Stimulated activated CD4-positive, alpha-beta T cell treated with anti-CD3 and anti-CD28 coated beads, Interleukin-12 subunit alpha, Interleukin-12 subunit beta, amount 100 ng/mL, for 4 hours (primary cell): ENCODE measurements at places on chromosomes 4 and X.

GRCh38 chr4:125780164-125780563 is 465.4 kb downstream of the FAT4 start:
- no peak for DNase-seq

DNA sequence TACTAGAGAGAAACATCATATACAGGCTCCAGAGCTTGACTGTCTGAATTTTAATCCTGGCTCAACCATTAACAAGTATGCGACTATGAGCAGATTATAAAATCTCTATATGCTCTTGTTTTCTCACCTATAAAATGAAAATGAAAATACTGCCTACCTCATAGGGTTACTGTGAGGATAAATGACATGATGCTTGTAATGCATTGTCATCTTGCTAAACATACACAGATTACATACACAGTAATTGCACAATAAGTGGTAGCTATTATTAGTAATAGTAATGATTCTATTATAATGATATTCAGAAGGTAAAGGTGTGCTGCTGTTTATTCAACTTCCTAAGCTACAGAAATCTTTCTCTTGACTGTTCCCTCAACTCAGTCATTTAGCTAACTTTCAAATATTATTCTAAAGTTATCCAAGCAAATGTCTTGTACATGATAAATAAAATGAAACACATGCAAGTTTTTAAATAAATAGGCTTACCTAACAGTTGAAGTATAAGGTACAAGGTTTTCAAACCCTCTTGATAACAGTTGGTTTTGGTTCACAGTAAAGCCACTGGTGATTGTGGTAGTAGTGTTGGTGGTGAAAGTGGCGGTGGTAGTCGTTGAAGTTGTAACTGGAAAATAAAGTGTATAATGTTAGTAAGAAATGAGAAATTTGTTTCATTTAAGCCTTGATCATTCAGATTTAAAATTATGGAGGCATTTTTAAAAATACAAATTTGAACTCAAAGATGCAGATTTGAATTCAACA is 38.9 kb downstream of the NUP62CL start:
- no peak for DNase-seq

- no peak for DNase-seq
Measured at GRCh38 chr4:83582289-83582785, 46.4 kb downstream of the GPAT3 start.

GRCh38 chr4:16001484-16001858 is 38.5 kb upstream of the FGFBP2 start:
- DNase-seq = peak; percentile 20

GRCh38 chrX:56569378-56570057 is 6.1 kb downstream of the UBQLN2 start:
- DNase-seq = no peak

DNA sequence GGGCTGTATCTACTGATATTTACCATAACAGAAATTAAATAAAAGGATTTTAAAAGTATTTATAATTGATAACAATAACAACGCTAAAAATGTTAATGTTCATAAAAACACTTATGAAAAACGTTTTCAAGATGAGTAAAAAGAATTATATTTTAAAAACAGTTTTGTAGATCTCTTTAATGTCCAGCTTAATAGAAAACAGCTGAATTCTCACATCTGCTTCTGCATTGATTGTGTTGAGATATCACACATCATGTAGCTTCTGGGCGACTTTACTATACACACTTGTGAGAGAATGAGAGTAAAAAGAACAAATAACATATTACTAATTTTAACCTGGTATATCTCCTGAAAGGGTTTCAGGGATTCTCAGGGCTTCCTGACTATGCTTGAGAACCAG is 83.6 kb downstream of the NCAPG start:
- no peak for DNase-seq

GRCh38 chrX:131063613-131064012 is 5.5 kb downstream of the ARHGAP36 start:
- DNase-seq = no peak

DNA sequence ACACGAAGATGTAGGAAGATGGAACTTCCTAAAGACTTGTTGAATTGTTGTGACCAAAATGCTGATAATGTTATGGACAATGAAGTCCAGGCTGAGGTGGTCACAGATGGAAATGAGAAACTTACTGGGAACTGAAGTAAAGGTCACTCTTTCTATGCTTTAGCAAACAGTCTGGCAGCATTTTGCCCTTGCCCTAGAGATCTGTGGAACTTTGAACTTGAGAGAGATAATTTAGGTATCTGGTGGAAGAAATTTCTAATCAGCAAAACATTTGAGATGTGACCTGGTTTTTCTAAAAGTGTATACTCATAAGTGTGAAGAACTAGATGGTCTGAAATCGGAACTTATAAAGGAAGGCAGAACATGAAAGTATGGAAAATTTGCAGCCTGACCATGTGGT is 1785.9 kb downstream of the PCDH7 start:
- no peak for DNase-seq

DNA sequence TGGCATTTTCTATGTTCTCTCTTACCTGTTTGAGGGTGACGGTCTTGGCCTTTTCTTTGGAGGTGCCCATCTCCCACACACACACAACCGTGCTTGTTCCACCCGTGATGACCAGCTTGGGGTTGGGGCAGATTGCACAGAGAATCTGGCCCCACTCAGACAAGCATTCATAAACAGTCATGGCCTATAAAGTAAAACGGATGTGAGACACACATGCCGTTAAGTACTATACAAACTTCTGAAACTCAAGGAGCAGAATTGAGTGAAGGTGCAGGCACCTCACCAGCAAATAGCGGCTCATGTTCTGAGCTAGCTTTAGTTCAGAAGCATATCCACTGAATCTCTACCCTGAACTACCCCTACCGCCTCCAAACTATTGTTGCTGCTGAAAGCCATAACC is 107.6 kb downstream of the CDS1 start:
- no peak for DNase-seq

GRCh38 chr4:106208481-106209460 is 107.2 kb downstream of the TBCK start:
- no peak for DNase-seq

GRCh38 chr4:681736-682451 is 7.1 kb downstream of the SLC49A3 start:
- no peak for DNase-seq

GRCh38 chrX:22389556-22390179 is 117.0 kb downstream of the CBLL2 start:
- DNase-seq = no peak

GRCh38 chrX:148120999-148121623 is 140.0 kb downstream of the FMR1NB start:
- DNase-seq = no peak

DNA sequence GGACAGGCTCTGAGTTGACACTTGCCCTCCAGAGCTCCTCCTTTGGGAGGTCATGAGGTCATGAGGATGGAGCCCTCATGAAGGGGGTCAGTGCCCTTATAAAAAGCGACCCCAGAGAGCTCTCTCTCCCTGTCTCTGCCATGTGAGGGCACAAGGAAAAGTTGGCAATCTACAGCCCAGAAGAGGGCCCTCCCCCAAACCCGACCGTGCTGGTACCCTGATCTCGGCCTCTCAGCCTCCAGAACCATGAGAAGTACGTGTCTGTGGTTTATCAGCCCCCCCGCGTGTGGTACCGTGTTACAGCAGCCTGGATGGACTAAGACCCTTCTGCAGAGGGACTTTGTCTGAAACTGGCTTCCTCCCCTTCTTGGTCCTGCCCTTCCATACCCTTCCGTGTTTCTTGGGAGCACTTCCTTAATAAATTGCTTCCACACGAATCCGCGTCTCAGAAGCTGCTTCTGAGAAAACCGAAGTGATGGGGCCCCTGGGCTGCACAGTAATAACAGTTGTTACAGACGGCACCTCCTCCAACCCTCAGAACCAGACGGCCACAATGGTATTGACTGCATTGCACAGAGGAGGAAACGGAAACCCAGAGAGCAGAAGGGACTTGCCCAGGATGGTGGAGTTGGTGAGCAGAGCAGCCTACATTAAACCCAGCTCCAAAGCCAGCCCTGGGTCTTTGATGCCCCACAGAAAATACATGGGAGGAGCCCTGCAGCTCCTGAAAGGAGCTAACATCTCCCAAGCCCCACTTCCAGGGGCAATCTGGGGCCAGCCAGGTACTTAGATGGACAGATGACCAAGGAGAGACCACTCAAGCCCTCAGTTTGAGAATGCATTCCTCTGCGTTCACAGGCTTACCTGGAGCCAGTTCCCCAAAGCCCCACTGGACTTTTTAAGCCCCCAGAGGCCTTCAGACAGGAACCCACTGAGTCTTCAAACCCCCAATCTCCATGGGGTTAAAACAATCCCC is 242.7 kb downstream of the BCOR start:
- DNase-seq = peak; percentile 51

DNA sequence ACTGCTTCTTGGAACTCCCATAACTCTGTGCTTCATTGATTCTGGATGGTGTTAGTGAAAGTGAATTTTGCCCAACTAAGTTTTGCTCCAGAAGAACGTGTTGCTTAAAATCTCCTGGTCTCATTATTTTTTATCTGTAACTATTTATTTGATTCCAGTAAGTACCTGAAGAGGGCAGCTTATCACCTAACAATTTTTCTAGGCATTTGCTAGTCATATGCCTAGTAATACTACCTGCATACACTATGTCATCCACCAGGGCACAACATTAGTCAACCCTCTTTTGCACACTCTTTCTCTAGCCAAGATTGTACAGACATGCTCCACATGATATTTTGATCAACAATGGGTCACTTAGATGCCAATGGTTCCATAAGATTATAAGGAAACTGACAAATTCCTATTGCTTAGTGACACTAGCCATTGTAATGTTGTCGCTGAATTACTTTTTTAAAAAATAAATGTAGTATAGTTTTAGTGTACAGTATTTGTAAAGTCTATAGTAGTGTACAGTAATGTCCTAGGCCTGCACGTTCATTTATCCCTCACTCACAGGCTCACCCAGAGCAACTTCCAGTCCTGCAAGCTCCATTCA is 499.9 kb upstream of the AADAT start:
- DNase-seq = no peak

DNA sequence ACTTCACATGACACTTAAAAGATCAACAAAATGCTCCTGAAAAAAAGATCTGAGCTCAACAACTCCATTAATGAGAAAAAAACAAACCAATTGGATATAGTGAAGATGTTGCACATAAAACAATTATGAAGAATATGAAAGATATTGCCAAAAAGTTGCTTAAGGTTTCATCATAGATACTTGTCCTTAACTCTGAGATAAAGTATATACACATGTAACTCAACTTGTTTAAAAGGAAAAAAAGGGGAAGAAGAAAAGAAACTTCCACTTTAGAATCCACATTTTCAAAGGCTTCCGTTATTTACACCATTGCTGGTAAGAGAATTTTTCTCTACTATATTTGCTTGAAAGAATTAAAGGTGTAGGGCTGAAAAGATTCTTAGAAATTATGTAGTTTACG is 2.7 kb downstream of the AFAP1 start:
- no peak for DNase-seq

DNA sequence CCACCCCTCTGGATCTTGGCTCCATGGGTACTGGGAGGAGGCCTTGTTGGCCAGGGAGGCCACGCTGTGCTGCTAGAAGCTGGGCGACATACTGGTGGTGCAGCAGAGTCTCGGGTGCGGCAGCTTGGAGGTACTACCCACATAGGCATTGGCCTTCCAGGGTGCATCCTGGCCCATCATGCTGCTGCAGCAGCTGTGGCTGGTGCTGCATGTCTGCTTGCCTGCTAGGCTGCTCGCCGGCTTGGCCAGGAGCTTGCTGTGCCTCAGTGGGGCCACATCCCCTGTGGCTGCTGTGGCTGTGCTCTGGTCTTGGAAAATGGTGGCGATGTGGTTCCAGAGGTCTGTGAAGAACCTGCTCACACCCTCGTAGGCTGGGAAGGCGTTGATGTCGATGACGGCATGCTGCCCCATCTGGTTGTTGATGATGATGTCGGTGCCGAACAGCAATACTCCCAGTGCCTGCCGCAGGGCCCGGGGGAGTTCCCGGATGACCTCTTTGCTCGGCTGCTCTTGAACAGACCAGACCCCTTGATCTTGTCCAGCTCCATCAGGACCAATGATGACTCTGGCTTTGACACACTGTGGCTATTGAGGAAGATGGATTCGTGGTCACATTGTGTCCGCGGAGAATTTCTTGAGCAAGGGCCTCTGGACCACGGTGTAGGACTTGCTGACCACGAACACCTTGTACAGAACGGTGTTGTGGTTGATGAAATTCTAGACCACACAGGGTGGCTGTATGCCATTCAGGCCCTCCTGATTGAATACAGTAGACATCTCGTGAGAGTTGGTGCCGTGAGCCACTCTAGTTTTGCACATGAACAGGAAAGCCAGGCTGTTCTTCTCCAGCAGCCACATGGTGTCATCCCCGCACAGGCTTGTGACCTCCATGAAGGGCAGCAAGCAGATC is 11.8 kb downstream of the RBM10 start:
- DNase-seq = no peak

DNA sequence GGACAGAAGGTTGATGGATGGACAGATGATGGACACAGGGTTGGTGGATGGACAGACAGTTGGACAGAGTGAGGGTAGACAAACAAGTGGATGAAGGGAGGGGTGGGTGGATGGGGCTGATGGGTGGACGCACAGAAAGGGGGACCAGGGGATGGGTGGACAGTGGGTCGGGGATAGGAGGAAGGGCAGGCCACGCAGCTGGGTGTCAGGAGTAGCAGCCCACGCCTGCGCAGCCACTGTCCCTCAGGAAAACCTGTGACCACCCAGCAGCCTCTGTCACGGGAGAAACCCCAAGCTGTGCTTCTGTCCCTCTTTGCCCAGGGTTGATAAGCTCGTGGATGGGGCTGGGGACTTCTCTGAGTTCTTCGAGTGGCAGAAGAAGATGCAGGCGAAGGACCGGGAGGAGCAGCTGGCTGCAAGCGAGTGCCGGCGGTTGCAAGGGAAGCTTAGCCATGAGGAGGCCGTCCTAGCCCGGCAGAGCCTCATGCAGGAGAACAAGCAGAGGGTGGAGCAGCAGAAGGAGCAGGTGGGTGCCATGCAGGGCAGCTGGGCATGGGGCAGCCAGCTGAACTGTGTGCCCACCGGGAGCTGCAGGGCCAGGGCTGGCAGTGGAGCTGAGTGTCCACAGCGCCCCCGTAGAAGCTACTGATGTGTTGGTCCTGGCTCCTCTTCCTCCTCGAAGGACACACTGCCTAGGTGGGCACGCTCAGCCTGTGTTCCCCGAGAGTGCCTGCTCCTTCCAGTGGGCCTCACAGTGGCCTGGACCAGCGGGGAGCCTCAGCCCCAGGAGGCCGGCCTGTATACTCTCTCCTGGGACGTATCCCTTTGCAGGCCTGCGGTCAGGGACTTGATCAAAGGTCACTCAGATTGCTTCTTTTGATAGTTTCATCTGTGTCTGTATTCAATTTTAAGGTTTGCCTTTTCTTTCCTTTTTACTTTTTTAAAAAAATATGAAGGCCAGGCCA is 16.8 kb upstream of the RNF4 start:
- DNase-seq = no peak

GRCh38 chrX:148599404-148599803 is 99.0 kb downstream of the AFF2 start:
- DNase-seq = no peak

DNA sequence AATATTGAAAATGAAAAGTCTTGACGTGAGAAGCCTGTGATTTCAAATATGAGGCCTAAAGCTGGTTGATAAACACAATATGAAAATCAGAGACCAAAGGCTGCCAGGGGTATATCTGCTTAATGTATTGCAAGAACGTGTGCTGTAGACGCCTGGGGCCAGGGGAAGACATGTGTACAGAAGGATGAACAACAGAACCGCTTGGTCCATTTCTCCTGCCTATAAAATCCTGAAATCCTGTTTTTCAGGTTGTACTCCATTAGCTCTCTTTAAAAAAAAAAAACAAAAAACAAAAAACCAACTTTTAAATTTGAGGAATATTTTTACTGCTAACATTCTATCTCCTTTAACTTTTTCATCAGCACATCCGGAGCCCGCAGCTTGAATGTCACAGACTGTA is 109.2 kb downstream of the STOX2 start:
- DNase-seq = no peak

GRCh38 chr4:67124716-67125115 is 420.6 kb downstream of the CENPC start:
- no peak for DNase-seq
